ENCODE measurements at places on chromosomes 5 and 9.

- DNase-seq, result peak; percentile 74
Observed at GRCh38 chr9:125374443-125375309, 113.0 kb downstream of the GAPVD1 start.

DNA sequence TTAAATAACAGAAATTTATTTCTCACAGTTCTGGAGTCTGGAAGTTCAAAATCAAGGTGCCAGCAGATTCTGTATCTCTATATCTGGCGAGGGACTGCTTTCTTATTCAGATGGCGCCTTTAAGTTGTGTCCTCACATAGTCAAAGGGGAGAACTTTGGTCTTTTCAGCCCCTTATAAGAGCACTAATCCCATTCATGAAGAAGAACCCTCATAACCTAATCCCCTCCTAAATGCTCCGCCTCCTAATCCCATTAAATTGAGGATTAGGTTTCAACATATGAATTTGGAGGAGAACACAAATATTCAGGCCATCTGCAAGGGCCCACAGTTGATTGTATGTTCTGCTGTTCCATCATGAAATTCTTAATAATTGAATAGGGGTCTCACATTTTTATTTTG lies 10.8 kb upstream of the CCDC152 start:
- DNase-seq, result no peak

- DNase-seq, result no peak
Observed at GRCh38 chr5:125715216-125715615, 708.0 kb upstream of the GRAMD2B start.

DNA sequence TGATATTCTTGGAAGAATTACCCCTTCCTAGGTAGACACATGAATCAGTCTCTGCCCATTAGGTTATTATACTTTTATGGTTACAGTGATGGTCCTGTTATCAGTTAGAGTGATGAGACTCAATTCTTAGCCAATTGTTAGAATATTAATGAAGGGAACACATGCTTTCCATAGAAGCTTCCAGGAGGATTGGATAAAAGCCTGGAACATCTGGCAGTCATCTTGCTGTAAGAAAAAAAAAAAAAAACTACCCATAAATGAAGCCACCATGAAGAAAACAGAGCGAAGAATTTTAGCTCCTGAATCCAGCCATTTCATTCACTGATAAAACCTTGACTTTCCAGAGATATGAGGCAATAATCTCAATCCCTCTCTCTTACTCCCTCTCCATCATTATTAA lies 262.5 kb upstream of the GRIN3A start:
- no peak for DNase-seq

GRCh38 chr9:128002959-128003358 lies 22.2 kb upstream of the EEIG1 start:
- DNase-seq, result no peak

GRCh38 chr9:90441814-90442213 lies 200.8 kb downstream of the DIRAS2 start:
- DNase-seq, result no peak

GRCh38 chr9:35914301-35914807 lies 5.1 kb downstream of the SPAAR start:
- DNase-seq, result peak; percentile 43

DNA sequence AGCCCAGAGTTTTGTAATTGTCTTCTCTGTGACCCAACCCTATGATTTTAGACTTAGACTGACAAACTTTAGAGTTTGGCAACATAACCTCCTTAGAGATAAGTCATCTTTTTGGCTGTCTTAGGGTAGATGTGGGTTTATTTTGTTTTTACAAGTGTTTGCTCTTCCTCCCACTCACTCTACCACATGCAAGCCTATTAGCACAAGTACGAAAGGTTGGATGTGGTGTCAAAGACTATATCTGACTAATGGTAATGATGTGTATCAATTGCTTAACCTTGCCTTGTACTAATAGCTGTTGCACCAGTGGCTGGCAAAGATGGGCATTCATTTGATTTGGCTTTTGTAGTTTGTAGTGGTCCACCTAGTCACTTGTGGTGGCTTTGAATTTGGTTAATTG lies 46.5 kb downstream of the SLC25A46 start:
- DNase-seq, result no peak

DNA sequence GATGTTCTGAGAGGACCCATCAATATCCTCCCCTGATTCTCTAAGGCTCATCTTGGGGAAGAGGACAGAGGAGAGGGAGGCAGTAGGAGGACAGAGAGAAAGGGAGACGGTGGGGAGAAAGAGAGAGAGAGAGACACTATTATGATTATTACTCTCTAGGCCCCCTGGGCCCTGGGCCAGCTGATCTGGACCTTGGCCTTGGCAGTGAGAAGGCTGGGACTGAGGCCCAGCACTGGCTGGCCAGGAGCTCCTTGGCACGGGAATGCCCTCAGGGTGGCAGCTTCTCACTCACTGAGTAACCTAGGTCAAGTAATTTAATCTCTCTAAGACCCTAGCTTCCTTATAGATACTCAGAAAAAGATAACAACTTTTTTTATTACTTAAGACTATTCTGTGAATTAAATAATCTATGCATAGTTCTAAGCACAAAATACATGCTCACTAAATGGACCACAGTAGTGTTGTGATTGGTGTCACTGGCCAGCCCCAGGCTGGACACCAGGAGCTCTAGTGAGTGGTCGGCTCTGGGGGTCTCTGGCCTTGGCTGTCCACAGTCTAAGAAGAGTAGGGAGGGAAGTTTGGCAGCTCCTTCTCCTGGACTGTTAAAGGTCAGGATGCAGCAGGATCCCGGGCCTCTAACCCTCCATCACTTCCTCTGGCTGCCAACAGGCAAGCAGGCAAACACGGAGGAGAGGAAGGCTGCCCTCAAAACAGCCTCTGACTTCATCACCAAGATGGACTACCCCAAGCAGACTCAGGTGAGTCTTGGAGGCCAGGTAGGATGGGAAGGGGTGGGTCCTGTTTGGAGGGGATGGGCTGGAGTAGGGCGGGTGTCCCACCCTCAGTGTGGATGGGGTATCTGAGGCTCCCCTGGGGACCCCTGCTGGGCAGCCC lies 50.0 kb downstream of the GSN start:
- no peak for DNase-seq

DNA sequence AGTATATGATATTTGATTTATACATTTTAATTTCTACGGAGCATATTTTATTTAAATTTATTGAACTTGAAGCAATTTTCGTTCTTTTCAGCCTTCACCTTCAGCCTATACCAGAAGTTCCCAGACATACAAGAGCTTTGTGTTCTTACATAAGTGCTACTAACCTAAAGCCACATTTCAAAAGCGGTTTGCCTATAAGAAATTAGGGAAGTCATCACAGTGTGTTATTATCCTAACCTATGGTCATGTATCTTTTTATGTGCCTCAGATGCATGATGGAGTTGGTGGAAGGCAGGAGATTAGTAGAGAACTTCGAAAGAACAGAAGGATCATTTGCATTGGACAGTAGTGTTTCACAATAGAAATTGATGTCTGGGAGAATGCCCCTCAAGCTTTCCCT lies 3.1 kb downstream of the KIF2A start:
- no peak for DNase-seq
